Right lung (tissue), 10 donors: ENCODE measurements at places on chromosomes 6 and 20. TPM values are rescaled to one million over a fixed set of nuclear protein-coding genes. Genes with fewer than 3 reads are reported as not detected.

GRCh38 chr6:82437701-82438100, 74.1 kb downstream of the TPBG start:
- no peak for DNase-seq

GRCh38 chr6:127146932-127147331, 28.5 kb downstream of the RSPO3 start:
- no peak for DNase-seq

DNA sequence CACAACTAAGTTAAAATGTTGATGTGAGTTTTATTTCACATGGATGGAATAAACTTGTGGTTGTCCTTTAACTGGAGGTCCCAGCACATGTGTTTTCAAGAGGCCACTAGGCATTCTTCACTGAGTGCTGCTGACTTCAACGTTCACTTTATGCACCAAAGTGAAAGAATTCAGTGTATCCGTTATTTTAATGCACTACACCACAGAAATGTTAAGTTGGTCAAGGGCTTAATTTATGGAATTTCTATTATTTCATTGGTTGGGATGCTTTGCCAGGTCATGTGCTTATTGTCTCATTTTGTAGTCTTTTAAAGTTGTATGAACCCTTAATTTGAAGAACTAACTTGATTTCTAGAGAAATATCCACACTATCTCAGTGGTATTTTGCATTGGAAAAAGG, 106.4 kb downstream of the PPP1R14C start:
- DNase-seq: no peak

DNA sequence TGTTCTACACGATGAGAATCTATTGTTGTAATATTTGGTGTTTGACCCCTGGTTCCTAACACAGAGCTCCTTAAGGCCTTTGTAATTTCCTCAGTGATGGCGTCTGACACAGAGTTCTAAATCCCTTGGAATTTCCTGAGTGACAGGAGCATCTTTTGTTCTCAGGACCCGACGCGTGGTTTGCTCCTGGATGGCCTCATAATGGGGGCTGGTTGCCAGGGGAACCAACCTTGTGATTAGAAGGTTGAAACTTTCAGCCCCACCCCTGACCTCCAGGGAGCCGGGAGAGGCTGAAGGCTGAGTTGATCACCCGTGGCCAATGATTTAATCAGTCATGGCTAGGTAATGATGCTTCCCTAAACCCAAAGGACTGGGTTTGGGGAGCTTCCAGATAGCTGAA, 20.5 kb upstream of the ZNF133 start:
- no peak for DNase-seq

DNA sequence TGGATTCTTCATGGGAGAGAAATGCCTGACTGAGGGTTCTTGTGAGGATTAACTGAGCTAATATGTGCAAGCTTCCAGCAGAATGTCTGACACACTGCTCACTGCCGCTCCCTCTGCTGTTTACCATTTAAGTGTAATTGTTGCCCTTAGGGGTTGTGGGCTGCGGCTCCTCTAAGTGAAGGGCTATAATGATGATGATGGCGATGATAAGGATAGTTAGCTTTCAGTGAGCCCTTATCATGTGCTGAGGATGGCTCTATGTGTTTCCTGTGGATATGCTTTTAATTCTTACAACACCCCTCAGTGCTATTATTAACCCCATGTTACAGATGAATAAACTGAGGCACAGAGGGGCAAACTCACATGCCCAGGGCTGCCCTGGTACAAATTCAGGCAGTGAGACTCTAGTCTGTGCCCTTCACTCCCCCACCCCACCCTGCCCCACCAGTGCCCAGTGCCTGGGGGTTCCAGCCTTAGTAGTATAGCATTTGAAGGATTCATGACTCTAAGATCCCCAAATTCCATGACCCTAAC, 33.4 kb downstream of the TGM2 start:
- no peak for DNase-seq

- no peak for DNase-seq
Measured at GRCh38 chr20:41135187-41135887, 2.0 kb upstream of the PLCG1 start.

GRCh38 chr6:141203902-141204575, 928.7 kb upstream of the GJE1 start:
- DNase-seq: no peak

DNA sequence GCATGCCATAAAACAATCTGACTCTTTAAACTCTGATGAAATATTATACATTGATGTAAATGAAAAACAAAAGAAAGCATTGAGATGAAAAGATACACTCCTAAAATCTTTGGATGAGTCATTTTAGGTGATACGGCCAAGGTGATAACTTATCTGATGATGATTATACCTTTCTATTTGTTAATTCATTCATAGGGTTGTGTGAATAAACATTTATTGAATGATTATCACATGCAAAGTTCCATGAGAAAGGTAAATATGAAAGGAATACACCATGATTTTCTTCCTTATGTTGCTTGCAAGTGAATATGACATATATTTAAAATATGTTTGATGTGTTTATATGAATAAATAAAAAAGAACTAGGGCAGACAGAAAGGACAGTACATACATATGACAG, 15.4 kb upstream of the HIVEP1 start:
- DNase-seq: no peak

DNA sequence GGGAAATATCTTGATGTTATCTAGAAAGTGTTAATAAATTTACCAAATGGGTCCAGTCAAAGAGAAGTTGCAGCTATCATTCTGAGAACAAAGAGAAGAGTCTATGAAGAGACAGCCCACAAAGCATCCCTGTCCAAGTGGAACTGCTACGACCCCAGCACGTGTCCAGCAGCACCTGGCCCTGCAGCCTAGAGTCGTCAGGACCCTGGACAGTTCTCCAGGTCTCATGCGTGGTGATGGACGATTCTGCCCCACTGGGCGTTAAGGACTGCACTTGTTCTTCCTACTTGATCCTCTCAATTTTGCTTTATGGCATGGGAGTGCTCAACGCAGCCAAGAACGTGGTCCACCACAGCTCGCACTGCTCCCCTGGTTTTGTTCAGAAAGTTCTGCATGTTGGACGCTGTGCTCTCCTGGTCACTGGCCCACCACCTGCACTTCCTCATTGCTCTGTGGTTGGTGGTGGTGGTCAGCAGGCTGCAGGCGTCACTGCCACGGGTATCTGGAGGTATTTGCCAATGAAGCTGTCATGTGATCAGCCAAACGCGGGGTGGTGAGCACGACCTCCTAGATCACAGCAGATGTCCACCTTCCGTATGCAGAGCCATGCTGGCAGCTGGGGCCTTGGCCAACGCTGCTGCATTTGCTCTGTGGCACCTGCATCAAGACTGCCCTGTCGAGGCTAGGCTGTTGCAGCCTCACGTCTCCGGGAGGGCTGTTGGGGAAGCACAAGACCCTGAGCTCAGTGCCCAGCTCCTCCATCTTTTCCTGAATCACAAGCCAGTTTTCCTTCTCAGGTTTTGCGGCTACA, 356.4 kb downstream of the CDH4 start:
- no peak for DNase-seq

DNA sequence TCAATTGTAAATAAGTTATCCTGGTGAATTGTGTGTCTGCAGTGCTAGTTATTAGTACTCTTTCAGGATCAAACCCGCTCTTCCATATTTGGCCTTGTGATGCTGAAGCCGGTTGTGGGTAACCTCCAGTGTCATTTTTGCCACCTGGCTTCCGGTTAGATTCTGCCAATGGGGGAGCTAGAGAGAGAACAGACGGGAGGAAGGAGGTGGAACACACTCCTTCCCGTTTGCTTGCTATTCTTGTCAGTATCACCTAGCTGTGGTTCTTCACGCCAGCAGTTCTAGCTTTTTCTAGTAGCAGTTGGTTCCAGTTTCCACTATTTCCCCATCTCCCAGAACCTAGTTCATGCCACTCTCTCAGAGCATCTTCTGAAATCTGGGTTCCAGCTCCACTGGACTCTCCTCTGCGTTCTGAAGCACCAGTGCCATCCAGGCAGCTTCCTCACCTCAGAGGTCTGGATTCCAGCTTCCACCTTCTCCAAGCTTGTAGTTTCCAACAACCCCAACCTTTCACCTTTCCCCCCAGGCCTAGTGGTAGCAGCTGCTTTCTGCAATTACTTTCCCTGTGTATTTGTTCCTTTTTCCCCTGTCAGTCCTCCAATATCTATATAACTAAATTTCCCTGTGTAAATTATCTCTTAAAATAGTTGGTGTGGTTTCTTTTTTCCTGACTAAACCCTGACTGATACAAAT, 46.9 kb upstream of the LOC128125822 start:
- no peak for DNase-seq

DNA sequence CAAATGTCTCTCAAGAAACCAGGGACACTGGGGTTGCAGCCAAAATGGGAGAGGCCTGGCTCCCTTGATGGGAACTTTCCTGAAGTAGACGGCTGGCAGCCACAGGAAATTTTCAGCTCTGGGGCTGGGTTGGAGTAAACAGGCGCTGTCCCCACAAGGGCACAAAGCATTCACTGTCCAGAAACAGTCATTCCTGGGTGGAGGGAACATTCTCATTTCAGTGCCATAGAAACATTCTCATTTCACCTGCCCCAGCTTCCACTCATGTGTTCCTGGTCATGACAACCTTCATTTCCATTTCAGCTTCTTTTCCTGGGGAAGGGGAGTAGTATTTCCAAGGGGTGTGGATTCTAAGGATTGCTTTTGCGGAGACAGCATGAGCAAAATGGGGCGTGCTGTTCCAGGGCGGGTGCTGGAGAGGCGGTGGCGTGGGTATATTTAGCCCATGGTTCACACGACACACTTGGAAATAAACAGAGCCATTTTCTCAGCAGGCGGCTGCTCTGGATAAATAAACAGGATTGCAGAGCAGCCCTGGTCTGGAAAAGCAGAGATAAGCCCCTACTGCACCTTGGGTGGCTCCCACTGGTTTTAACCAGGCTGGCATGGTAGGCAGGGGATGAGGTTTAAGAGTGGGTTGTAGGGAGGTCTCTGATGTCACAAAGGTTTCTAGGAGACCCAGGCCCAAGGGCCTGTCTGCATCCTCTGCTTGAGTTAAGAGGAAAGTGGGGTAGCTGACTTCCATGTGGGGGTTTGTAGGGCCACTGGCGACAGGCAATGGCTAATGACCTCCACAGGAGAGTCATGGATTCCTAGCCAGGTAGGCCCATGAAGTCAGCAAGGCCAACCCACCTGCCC, 32.9 kb downstream of the COX4I2 start:
- DNase-seq: peak; percentile 23

GRCh38 chr20:32638848-32639247, 34.9 kb downstream of the C20orf203 start:
- no peak for DNase-seq

DNA sequence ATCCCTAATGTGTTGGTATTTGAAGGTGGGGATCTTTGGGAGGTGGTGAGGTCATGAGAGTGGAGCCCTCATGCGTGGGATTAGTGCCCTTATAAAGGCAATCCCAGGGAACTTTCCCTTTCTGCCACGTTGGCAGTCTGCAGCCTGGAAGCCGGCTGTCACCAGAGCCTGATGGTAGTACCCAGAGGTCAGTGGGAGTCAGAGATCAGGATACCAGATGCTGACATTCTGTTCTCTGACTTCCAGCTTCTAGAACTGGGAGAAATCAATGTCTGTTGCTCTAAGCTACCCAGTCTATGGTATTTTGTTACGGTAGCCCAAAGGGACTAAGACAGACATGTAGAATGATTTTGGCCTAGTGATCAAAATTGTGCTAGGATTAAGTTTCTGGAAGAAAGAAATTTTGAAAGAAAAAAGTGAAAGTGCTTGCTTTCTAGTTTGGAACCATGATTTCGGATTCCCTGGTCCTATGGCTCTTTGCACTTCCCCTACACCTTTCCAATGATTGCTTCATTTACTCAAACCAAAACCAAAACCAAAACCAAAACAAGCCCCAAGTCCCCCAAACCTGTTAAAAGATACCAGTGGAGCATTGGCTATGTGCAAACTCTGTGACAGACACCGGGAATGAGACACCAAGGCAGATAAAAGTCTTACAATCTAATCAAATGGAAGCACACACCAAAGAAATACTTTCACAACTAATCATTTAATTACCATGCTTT, 173.7 kb upstream of the ZNF217 start:
- DNase-seq: no peak

DNA sequence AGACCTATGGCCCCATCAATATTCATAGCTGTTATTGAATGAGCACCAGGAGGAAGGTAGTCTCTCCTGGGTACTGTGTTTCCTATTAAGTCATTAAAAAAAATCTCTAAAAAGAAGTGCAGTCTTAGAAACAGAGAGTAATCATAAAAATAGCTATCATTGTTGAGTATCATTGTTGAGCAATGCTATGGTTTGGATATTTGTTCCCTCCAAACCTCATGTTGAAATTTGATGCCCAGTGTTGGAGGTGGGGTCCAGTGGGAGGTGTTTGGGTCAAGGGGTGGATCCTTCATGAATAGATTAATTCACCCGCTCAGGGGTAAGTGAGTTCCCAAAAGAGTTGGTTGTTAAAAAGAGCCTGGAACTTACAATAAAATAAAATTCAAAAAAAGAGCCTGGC, 88.1 kb upstream of the IYD start:
- no peak for DNase-seq

GRCh38 chr6:20463396-20463795, 61.7 kb downstream of the E2F3 start:
- no peak for DNase-seq

- DNase-seq: no peak
Measured at GRCh38 chr6:148851683-148852556, 105.1 kb downstream of the UST start.

DNA sequence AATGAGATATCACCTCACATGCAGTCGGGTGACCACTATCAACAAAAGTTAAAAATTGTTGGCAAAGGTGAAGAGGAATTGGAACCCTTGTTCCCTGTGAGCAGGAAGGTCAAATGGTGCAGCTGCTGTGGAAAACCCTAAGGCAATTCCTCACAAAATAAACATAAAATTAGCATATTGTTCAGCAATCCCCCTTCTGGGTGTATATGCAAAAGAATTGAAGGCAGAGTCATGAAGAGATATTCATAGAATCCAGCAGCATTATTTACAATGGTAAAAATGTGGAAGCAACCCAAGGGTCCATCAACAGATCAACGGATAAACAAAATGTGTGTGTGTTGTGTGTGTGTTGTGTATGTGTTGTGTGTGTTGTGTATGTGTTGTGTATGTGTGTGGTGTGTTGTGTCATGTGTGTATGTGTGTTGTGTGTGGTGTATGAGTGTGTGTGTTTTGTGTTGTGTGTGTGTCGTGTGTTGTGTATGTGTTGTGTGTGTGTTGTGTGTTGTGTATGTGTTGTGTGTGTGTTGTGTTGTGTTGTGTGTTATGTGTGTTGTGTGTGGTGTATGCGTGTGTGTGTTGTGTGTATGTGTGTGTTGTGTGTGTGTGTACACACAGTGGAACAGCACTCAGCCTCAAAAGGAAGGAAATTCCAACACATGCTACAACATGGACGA, 245.1 kb downstream of the ERMARD start:
- no peak for DNase-seq

DNA sequence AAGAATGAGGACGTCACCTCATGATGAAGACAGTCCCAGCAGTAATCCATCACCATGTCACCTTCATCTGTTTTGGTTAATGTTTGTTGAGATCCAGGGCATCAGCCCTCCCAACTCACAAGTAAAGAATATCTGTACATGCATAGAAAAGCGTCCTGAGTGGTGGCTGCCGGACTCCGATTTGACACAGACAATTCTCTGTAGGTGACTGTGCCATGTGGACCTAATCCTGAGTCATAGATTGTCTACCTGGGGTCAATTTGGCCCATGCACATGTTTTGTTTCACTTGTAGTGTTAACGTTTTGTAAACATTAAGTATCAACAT, 168.4 kb upstream of the UST start:
- no peak for DNase-seq

The CENPW gene
- polyA plus RNA-seq: 19.9 TPM

The LZTS3 gene
- polyA plus RNA-seq: 11.2 TPM

The PEX3 gene
- 26.3 TPM for polyA plus RNA-seq

The HTR1E gene
- polyA plus RNA-seq: 0.55 TPM

The PPP1R16B gene
- 7.4 TPM for polyA plus RNA-seq

The SLC44A4 gene
- 10.2 TPM for polyA plus RNA-seq

The CD83 gene
- 21.2 TPM for polyA plus RNA-seq

The FAM184A gene
- polyA plus RNA-seq: 97.2 TPM

The ARMC2 gene
- polyA plus RNA-seq: 27.7 TPM

The ISM1 gene
- 23.3 TPM for polyA plus RNA-seq
